Left ventricle myocardium inferior (tissue), 1 donor: ENCODE measurements at places on chromosomes 16 and 17.

- DNase-seq, result peak; percentile 25
Observed at GRCh38 chr17:74373838-74374606, 6.7 kb downstream of the GPR142 start.

GRCh38 chr16:84647828-84648594, at the start of gene KLHL36:
KLHL36 (plus strand) TSS chr16:84648511; CDS start chr16:84650868, 2,357 bp downstream.
- peak; percentile 69 for DNase-seq

DNA sequence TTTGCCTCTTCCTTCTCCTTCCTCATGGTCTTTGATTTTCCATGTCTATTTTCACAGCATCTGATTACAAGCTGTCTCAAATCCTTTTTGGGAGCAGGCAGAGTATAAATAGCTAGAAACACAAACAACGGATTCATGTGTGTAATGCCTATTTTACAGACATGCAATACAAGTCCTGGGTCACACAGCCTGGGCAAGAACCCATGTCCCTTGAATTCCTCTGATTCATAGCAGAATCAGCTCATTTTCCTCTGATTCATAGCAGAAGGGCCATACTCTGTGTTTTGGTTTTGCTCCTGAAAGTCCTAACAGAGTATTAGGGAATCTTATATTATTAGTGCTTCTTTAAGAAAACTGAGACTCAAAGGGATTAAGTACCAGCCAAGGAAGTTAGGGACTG, 71.3 kb downstream of the IRX5 start:
- DNase-seq, result no peak

GRCh38 chr16:22948603-22949368, 134.8 kb downstream of the HS3ST2 start:
- peak; percentile 39 for DNase-seq

- DNase-seq, result no peak
Observed at GRCh38 chr16:87874639-87875427, 5.5 kb upstream of the SLC7A5 start.

DNA sequence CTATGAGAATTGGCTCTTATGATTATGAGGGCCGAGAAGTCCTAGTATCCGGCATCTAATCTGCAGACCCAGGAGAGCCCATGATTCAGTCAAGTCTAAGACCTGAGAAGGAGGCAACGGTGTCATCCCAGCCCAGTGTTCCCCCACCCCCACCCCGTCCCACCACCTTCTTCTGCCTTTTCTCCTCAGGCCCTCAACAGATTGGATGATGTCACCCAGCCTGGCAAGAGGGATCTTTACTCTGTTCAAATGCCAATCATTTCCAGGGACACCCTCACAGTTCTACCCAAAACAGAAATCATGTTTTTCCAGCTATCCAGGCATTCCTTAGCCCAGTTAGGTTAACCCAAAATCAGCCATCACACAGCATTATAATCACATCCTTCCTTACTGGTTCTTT, 10.0 kb upstream of the GAA start:
- no peak for DNase-seq

DNA sequence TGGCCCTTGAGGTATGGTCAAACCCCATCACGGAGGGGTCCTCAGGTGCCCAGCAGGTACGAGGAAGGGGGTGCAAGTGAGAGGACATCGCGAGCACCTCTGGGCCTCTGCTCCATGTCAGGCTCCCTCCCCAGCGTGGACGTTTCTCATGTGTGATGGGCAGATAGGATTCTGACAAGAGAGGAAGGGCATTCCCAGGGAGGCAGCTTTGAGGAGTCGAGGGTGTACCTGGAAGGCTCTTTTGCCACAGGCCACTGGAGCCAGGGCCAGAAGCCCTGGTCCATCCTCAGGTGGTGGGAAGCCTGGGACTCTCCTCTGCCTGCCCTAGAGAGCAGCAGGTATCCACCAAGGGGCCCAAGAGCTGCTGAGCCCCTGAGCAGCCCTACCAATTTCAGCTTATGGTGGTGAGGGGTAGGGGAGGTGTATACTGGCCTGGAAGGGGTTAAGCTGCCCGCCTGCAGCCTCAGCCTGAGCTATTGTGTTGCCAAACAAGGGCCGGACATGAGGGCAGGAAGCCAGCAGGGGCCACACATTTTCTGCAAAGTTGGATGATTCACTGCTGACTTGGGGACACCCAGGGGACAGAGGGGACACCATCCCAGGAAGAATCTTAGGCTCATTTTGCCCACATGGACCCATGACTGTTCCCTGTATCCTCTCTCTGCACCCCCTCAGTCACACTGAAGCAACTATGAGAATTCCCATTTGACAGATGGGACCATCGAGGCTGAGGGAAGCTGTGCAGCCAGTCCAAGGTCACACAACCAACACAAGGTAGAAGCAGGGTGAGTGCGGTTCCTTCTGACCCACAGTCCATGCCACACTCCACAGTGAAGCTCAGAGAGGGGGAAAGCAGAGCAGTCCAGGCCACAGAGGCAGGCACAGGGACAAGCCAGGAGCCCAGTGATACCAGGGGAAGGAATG, 1.7 kb downstream of the CDH5 start:
- peak; percentile 39 for DNase-seq

- no peak for DNase-seq
Observed at GRCh38 chr16:84605339-84605848, 12.5 kb downstream of the COTL1 start.

- DNase-seq, result no peak
Observed at GRCh38 chr17:17935321-17936271, 36.6 kb downstream of the TOM1L2 start.

DNA sequence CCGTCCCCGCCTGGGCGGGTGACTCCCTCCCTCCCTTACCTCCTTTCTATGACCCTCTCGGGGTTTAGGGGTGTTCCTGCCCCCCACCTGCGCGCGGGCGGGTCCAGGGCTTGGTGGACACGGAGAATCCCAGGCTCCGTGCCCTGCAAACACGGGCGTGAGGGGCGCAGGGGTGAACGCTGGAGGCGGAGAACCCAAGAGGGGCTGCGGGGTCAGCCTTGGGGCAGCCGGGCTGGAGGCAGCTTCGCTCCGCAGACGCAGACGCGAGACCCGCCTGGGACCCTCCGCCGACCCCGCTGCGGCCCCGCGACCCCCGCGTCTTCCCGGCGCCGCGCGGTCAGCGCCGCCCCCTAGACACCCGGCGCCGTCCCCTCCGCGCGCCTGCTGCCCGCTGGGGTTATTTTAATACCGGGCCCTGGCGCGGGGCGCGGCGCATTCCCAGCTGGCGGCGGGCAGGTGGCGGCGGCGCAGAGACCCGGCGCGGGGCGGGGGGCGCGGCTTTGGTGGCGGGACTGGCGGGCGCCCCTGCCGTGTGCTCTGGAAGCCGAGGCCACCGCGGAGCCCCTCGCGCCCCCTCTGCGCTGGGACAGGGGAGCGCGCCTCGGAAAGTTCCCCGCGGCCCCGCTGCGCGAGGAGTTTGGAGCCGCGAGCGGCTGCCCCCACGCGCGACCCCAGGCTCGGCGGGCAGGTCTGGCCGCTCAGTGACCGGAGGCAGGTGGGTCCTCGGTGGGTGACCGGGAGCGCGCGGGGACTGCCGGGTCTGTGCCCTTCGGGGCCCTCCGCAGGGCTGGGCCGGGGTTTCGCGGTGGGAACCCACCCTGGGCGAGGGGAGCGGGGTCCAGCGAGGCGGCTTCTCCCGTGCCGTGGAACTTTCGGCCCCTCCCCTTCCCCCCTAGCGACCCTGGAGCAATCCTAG, at the start of gene UTS2R:
TSS of gene UTS2R (plus strand) at position 433 of the 916 bp plus-strand sequence. CDS start 2,560 bp downstream, outside the sequence.
- DNase-seq, result no peak

DNA sequence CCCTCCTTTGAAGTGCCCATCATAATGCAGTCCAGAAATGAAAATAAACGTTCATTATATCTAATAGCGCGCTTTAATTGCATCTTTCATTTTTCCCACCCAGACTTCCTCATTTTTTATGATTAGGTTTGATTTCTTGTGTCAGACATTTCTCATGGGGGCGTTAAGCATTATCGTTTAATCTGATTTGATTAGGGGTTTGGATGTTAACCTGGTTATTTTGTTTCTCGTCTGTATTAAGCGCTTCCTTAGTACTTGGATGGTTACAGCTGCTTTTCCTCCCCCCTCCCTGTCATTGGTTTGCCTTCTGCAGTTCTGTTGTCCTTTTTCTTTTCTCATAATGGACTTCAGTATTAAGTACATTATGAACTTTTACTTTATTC, 540 bp downstream of the MFSD11 start:
- DNase-seq, result no peak

DNA sequence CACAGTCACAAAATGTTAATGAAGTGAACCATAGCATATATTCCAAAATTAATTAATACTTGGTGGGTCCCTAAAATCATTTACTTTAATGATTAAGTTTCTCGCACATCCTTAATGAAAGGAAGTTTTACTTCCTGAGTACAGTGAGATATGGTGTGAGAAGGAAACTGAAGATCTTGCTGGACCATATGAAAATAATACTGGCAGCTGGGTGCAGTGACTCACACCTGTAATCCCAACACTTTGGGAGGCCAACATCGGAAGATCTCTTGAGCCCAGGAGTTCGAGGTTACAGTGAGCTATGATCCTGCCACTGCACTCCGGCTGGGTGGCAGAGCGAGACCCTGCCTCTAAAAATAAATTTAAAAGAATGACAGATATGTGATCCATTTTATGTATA, 62.5 kb downstream of the ABCA8 start:
- DNase-seq, result no peak

- no peak for DNase-seq
Observed at GRCh38 chr17:9465210-9465921, 110.3 kb downstream of the STX8 start.

DNA sequence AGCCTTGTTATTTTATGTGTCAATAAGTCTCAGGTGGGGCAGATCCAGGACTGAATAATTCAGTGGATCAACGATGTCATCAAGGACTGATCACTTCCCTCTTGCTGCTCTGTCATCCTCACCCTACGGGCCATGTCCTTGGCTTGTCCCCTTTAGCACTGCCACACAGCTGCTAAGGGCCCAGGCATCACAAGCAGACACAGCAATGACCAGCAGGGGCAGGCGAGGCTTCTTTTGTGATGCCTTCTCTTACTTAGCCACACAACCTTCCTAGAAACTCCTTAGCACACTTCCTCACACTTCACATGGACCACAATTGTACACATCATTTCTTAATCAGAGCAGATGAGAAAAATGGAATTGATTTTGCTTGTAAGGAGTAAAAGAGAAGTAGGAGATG, 356.3 kb upstream of the SOX9 start:
- no peak for DNase-seq

- no peak for DNase-seq
Observed at GRCh38 chr17:7703584-7704479, 1.2 kb upstream of the EFNB3 start.

DNA sequence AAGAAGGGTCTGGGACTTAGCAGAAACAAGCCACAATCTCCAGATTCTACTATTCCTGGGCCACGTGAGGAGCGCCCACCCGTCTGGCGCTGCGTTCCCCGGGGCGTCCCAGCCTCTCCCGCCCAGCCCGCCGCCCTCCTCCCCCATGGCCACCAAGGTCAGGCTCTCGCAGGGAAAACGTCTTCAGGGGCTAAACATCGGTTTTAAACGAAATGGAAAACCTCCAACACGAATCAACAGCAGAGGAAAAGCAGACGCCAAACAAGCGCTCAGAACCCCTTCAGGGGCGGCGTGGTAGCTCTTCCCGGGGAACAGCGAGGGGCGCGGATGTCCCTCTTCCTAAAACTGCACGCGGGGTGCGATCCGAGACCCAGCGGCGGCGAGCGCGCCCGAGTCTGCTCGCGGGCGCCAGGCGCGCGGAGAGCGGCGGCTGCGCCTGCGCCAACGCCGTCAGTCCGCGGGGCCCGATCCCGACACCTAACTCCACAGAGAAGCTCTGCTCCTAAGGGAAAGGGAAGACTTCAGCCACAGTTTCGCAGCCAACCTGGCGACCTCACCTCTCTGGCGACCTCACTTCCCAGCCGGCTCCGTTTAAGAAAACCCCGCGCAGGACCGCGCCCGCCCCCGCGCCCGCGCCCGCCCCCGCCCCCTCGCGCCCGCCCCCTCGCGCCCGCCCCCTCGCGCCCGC, 505 bp upstream of the COG1 start:
- peak; percentile 65 for DNase-seq

GRCh38 chr17:4969047-4969550, 1.5 kb upstream of the SPAG7 start:
- no peak for DNase-seq

DNA sequence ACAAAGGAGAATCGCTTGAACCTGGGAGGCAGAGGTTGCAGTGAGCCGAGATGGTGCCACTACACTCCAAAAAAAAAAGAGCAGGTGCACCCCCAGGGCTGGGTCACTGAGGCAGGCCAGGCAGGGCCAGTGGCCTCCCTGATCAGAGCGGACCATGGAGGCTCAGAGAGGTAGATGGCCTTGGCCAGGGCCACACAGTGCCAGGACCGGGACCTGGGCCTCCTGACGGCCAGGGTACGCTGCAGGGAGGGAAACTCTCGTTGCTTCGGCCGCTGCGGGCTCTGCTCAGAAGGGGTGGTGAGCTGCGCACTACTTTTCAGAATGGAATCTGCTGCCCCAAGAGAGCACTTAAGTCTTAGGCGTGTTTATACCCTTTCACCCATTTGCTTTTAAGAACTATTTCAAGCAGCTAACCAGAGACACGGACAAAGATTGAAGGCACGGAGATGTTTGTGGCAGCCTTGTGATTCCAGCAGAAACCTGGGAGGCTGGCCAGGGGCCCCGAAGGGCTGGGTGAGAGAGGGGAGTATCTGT, 17.1 kb downstream of the MYO1C start:
- no peak for DNase-seq
